ENCODE measurements at places on chromosomes 4 and X.

DNA sequence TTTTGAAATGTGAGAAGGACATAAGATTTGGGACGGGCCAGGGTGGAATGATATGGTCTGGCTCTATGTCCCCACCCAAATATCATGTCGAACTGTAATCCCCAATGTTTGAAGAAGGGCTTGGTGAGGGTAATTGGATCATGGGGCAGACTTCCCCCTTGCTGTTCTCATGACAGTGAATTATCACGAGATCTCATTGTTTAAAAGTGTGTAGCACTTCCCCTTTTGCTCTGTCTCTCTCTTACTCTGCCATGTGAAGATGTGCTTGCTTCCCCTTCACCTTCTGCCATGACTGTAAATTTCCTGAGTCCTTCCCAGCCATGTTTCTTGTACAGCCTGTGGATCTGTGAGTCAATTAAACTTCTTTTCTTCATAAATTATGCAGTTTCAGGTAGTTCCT is 17.5 kb downstream of the MTMR8 start:
- DNase-seq: no peak

DNA sequence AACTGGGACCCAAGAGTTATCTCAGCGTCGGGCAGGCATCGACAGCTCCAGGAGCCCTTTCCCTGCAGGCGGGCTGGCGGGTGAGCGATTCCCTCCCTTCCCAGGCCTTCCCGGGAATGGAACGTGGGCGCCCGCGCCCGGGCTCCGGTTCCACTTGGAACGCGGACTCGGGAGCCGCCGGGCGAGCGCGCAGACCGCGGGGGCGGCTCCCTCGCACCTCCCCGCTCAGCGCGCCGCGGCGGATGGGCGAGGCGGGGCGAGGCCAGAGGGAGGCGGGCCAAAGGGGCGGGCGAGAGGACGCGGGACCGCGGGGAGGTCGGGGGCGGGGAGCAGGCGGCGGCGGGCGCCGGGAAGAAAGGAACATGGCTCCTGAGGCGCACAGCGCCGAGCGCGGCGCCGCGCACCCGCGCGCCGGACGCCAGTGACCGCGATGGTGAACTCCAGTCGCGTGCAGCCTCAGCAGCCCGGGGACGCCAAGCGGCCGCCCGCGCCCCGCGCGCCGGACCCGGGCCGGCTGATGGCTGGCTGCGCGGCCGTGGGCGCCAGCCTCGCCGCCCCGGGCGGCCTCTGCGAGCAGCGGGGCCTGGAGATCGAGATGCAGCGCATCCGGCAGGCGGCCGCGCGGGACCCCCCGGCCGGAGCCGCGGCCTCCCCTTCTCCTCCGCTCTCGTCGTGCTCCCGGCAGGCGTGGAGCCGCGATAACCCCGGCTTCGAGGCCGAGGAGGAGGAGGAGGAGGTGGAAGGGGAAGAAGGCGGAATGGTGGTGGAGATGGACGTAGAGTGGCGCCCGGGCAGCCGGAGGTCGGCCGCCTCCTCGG is at the start of gene PKD2:
PKD2 (plus strand) TSS at position 332 of the 818 bp plus-strand sequence; CDS start at position 431, 99 bp downstream.
- DNase-seq: peak; percentile 88

DNA sequence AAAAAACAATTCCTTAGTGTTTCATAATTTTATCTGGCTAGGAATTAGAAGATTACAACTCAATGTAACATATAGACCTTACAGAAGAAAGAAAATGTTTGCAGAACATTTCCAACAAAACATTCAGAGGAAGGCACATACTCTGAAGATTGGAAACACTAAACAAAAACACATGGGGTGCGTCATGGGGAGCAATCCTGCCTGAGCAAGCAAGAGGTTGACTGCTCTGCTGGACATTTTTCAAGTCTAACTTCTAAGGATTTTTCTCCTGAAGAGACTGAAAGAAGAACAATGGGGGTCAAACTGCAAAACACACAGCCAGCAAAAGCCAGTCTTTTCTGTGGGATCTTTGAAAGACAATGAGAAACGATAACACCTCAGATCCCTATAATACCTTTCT is 182.8 kb downstream of the GUCY2F start:
- DNase-seq: no peak

- DNase-seq: no peak
Observed at GRCh38 chrX:37975421-37975820, 30.9 kb upstream of the SYTL5 start.

DNA sequence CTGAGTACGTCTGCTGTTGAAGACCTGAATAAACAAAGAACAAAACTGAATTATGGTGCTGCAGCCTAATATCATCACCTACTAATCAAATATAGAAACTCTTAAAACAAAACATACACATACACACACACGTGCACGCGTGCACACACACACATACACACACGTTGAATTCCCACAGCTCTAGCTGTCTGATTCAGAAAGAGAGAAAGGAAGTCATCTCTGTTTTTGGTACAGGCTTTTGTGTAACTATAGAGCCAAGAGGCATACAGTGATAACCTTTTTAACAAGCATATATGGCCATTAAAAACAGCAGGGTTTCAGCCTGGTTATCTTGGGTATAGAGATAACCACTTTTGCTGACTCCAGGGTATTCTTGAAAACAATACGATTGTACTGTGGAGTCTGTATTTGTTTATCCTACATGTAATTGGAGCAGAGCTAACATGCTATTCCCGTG is 823.2 kb downstream of the CCSER1 start:
- DNase-seq: no peak

GRCh38 chr4:95857761-95858160 is 17.9 kb downstream of the PDHA2 start:
- DNase-seq: no peak

DNA sequence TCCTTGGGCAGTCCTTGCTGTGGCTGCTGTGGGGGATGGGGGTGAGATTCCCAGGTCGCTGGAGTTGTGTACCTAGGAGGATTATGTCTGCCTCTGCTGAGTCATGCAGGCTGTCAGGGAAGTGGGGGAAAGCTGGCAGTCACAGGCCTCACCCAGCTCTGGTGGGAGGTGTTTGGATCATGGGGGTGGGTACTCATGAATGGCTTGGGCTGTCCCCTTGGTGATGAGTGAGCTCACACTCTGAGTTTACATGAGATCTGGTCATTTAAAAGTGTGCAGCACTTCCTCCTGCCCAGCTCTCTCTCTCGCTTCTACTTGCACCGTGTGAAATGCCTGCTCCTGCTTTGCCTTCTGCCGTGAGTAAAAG is 24.6 kb upstream of the PDLIM3 start:
- DNase-seq: no peak
